Stimulated activated CD8-positive, alpha-beta memory T cell treated with anti-CD3 and anti-CD28 coated beads, Interleukin-4, amount 100 ng/mL, for 1 hour (primary cell): ENCODE measurements at places on chromosomes 5 and 9.

GRCh38 chr9:117926031-117926658 lies 221.9 kb downstream of the TLR4 start:
- no peak for DNase-seq

GRCh38 chr9:117030254-117030768 lies 343.2 kb downstream of the TRIM32 start:
- no peak for DNase-seq

DNA sequence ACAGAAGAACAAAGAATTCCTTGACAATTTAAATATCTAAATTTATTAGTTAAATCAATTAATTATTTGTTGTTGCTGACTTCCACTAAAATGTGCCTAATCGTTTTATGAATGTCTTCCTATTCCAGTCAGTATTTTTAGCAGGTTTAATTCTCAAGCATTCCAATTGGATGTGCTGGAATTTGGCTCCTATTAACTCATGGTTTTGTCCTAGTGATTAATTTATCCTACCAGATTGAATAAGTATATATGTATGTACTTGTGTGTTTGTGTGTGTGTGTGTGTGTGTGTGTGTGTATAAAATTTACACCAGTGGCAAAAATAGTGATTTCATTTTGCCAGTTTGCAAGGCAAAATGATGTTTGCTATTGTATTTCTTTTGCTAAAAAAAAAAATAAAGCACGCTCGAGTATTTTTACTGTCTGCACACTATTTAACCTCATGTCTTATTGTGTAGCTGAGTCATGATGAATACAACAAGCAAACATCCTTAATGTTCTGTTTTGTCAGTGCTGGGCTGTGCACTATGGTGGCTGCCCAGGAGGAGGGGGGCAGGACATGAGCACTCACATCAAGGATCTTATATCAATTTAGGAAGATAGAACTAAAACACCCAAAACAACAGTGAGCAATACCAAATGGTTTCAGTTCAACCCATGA lies 375.5 kb downstream of the PDE4D start:
- DNase-seq, result no peak

- no peak for DNase-seq
These were observed 144.9 kb upstream of the HAPLN1 start for GRCh38 chr5:83865579-83865978.

- no peak for DNase-seq
These were observed 95.7 kb upstream of the SHB start for GRCh38 chr9:38164659-38165221.

DNA sequence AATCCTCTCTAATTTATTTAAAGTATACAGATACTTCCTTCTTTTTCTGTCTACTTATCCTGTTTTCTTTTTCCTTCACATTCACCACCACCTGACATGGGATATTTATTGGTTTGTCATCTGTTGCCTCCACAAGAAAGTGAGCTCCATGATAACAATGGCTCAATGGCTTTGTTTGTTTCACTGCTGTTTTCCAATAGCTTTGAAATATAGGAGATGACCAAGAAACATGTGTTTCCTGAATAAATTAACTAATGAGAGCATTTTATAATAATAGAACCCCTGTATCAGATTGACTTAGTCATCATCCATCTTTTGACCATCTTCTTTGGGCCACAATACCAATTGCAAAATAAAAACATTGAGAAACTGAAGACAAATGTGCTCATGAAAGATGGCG lies 180.2 kb upstream of the GAS1 start:
- DNase-seq, result no peak

DNA sequence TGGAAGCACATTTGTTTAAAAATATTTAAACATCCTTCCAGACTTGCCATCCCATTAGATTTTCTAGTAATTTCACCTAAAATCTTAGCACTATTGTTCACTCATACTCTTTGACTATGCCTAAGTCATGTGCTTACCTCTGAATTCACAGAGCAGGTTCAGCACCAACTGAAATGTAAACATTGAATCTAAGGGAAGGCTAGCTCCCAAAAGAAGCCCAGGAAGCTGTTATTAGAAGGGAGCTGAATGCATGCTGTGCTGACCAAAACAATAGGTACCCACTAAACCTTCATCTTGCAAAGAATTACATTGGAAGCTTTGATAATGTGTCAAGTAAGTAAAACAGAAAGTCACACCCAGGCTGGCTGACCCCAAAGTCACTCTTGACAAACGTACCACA lies 571.3 kb downstream of the GABRG2 start:
- DNase-seq, result no peak

DNA sequence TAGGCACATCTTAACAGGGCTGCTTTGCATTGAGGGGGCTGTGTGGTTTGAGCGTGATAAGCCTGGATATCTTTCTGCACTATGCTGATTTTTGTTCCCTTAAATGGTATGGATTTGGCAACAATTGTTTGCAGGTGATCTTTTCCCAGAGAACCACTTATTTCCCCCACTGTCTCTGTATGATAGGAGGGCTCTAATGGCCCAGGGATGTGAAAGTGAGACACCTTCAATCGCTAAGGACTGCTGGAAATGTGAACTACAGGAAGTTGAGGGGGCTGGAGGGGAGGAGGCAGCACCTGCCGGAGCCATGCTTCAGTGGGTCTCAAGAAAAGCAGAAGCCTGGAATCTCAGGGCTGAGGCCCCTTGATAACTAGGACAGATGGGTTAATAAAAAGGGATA lies 29.4 kb downstream of the SYK start:
- DNase-seq, result no peak

DNA sequence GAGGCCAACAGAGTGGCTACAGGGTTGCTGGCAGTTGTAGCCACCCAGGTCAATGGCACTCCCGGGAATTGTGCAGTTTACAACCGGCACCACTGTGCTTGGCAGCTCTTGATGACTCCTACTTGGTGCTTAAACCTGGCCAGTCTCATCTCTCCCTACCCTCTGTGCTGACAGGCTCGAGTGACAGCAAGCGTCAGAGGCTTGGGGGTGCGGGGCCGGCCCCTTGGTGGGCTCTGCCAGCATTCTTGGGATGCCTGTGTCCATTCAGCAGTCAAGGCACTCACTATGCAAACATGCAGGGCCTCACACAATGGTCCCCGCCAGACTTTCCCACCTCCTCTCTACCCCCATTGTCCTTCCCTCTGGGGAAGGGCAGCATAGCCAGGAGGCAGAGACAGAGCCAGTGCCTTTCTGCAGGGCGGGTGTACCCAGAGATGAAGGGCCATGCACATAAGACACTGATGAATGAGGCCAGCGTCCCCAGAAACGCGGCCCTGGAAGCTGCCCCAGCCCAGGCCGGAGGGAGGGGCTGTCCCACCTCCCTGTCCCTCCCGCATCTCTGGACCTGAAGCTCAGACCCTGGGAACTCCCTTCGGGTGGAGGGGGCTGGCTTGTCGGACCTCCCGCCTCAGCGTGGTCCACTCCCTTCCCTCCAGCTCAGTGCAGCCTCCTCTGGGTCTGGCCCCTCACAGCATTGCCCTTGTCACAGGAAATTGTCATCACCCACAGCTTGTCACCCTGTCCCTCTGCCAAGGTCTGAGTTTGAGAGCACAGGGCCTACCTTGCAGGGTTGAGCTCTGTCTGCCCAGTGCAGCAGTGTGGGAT lies 26.4 kb upstream of the NOTCH1 start:
- DNase-seq, result no peak
